NCI-H524 (cell line): ENCODE measurements at places on chromosomes 7 and 10.
A peak's percentile ranks its signal among the peaks of the same experiment; 100 is the strongest.

DNA sequence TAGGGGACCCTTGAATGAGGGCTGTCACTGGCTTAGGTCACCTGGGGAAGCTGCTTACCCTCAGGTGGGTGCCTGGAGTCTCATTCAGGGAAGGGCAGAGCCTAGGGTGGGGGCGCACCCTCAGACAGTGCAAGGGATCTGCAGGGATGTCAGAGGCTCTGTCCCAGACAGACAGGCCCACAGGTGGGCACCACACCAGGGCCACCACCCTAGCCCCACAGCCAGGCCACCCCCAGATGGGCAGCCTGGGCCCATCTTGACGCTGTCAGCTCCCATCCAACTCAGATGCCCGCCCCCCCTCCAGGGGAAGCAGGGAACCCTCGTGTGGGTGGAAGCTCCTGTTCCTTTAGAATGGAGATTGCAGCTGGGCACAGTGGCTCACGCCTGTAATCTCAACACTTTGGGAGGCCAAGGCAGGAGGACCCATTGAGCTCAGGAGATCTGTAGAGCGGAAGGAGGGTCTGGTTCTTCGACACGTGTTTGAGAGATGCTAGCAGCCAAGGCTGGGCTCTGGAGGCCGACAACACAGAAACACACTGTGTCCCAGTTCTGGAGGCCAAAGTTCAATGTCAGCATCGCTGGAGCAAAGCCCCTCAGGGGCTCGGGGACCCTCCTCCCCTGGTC, 58.5 kb upstream of the DNAJB6 start:
- no peak for DNase-seq

DNA sequence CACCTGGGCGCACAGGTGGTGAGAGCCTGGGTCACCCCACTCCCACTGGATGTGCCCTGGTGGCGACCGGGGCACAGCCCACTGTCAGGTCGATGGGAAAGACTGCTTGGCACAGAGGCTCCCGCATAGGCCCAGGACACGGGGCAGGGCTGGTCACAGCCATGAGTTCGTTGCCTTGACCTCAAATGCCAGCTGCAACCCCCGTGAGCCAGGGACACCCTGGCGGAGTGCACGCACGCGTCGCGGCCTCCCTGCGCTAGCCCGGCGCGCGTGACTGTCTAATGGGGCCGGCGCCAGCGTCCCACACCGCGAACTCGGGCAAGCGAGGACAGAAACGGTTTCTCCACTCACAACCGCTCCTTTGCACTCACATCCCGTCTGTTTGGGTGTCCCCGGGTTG, 267.4 kb downstream of the USP6NL start:
- no peak for DNase-seq

DNA sequence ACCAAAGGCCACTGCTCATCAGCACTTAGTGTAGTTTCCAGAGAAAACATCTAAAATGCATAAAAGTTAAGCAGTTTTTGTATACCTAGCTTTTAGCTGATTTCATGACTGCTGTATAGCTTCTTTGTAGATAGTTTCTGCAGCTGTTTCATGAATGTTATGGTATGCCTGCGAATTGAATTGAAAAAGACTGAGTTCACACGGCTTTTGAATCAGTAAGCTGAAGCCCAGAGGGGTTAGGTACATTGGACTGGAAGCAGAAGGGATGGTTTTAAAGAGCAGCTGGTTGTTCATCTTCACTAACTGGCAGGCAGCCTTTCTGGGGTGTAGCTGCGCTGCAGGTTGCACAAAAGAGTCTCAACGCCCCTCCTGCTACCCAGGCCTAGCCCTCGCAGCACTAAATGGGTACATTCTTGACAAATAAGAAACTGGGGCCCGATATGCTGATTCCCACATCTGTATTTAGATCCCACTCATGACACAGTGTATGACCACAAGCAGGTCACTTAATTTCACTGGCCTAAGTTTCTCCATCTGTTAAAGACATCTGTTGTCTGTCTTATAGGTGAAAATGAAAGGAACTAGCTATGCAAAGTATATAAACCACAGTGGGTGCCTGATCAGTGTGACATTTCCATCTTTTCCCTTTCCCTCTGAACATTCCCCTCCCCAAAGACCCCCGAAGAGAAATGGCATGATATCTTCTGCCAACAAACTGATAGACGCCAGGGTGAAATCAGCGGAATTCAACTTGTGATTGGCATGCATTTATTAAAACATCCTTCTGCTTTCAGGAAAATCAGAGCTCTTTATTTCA, 85.9 kb upstream of the AGBL3 start:
- DNase-seq, result peak; percentile 76

- peak; percentile 85 for DNase-seq
These were observed 279.8 kb downstream of the CAMK1D start for GRCh38 chr10:12628964-12629766.

DNA sequence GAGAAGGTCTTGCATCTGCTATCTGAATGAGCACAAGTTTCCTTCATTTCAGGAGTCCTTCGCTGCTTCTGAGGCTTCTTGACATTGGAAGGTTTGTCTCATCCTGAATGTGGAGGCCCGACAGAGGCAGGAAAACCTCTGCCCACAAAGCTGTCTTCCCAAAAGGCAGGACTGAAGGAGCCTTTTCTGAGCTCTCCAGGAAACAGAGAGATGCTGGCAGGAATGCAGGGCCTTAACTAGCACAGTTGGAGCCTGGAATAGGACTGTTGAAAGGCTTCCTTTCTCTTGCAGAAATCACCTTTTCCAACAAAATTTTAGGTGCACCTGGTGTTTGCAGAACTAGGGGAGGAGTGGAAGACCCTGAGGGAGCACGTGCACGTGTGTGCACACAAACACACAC, 637.4 kb upstream of the MKI67 start:
- DNase-seq, result no peak
